CD4-positive, alpha-beta T cell treated with Interleukin-2 at 100 ng/mL for 4 hours (primary cell): ENCODE measurements at places on chromosomes 2 and 18.

DNA sequence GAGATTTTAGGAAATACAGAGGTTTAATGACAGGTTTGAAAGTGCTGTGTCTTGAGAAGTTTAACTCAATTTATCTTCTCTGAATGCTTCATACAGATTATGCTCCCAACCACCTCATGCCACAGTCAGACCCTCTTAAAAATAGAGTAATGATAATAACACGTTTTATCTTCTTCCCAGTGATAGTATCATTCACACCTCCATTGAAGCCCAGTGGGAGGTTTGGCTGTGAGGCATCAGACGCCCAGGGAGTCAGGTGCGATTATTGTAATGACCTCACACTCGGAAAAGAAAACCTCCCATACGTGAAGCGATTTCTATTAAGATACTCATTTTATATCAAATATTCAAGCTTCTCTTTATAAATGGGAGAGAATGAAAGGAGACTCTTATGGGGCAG is 366.3 kb downstream of the SETBP1 start:
- DNase-seq, result no peak

GRCh38 chr18:12423820-12424219 is 16.1 kb downstream of the PRELID3A start:
- no peak for DNase-seq

- no peak for DNase-seq
Observed at GRCh38 chr2:20169796-20170703, 54.9 kb downstream of the SDC1 start.

DNA sequence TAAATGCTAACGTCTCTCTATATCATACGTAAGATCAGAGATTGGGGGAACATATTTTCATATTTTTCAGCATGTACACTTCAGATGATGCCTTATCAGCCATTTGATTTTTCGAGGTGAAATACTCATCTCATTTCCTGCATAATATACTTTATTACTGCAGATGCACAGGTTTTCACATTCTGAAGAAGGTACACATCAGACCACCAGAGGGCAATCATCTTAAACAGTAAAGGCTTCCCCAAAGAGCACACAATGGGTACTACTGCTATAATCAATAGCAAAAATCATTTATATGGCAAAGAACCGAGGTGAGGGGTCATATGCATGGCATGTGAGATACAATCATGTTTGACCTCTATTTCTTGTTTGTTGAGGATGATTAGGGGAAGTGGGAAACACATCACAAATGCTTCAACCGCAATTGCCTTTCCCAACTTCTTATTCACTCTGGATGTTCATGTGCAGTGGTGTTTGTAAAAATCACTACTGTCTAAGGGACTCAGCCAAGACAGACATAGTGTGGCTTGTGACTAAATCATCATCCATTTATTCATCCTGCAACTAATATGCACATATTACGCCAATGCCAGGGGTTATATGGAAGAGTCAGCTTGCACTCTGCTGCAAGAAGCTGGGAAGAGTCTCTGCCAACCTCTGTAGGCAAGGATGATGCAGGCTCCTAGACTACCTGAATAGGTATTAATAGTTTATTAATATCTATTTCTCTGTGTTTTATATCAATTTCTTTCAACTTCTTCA is 118.7 kb downstream of the EPB41L3 start:
- DNase-seq, result peak; percentile 24

DNA sequence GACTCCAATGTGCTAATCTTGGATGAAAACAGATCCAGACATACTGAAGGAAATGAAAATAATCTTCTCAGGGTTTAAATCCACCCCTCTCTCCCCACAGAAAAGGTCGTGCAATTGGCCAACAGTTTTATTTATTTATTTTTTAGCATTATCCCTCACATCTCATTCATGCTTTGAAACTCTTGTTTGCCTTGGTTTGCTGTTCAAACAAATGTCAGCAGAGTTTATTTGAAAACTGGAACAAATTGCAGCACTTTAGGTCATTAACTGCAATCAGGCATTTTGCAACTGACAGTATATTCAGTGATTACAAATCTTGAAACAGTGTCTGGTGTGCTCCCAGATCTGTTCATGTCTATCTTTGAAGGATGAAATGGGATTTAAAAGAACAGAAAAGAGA is 220.6 kb downstream of the SLC4A10 start:
- DNase-seq, result no peak
